ENCODE measurements at places on chromosomes 11 and 22.
A peak's percentile ranks its signal among the peaks of the same experiment; 100 is the strongest.

GRCh38 chr11:19602406-19602805, 110.2 kb upstream of the NAV2 start:
- DNase-seq, result no peak

GRCh38 chr11:77062924-77063323, 3.8 kb upstream of the CAPN5 start:
- no peak for DNase-seq

GRCh38 chr22:30694640-30695350, at the start of gene OSBP2:
TSS of gene OSBP2 (plus strand) at chr22:30694874. CDS start at chr22:30694910, 36 bp downstream.
- DNase-seq, result peak; percentile 53

GRCh38 chr11:6620636-6621035, 1.4 kb upstream of the TPP1 start:
- DNase-seq, result no peak

DNA sequence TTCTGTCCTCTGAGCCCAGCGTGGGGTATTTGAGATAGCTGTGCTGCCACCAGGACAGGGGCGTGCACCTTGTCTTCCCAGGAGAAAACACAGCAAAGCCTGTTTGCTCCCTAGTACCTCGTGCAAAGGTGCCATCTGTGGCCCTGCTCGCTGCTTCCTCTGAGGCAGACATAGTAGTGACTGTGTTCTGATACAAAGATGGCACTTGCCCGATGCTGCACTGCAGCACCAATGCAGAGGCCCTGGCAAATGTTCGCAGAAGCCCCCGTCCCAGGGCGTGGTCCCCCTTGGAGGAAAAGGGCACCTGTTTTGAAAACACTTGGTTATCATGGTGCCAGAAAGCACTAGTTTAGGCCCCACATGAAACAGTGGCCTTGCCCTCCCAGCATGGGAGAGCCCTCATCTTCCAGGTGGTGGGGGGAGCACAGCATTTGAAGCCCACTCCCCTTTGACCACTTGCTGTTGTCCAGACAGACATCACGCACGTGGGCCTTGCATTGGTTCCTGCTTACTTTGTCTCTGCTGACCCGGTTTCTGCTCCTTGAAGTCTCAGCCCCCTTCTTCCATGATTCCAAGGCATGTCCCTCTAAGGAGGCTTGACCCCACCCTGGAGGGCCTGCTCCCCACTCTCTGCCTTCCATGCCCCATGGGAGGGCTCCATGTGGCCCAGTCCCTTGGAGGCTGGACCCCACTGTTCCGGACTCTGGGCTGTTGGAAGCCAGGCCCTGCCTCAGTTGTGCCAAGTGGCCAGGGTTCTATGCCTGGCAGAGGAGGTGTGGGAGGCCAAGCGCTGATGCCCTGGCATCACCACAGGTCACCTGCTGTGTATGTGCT, 109.4 kb downstream of the KCNQ1OT1 start:
- no peak for DNase-seq

GRCh38 chr22:48885919-48886305, 941.8 kb downstream of the BRD1 start:
- no peak for DNase-seq

DNA sequence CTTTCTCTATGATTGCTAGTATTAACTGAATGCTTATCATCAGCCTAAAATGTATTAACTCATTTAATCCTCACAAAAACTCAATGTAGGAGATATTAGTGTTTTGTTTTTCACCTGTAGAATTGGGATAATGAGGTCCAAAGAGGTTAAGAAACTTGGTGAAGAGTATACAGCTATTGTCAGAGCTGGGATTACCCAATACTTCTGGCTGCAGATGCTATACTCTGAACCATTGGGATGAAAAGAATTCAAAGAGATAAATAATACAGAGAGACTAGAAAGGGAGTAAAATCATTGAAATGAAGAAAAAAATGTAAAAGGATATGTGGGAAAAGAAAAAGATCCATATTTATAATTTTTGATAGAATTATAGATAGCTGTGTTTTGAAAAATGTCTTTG, 137.1 kb downstream of the TRPC6 start:
- DNase-seq, result no peak

DNA sequence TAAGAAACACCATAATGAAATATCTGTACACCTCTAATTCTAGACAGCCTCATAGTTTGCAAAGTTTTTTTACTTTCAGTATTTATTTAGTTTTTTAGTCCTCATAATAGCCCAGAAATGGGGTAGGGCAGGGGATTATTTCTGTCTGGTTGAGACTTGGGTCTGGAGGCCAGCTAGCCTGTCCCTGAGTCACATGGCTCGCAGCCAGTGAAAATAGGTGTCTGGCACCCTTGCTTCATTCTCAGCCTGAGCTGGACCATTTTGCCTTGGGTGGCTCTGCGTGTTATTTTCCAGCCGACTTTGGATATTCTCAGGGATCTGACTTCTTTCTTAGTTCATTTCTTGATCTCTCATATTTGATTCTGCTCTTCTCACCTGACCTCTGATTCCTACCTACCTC, 123.9 kb upstream of the NARS2 start:
- DNase-seq, result no peak

DNA sequence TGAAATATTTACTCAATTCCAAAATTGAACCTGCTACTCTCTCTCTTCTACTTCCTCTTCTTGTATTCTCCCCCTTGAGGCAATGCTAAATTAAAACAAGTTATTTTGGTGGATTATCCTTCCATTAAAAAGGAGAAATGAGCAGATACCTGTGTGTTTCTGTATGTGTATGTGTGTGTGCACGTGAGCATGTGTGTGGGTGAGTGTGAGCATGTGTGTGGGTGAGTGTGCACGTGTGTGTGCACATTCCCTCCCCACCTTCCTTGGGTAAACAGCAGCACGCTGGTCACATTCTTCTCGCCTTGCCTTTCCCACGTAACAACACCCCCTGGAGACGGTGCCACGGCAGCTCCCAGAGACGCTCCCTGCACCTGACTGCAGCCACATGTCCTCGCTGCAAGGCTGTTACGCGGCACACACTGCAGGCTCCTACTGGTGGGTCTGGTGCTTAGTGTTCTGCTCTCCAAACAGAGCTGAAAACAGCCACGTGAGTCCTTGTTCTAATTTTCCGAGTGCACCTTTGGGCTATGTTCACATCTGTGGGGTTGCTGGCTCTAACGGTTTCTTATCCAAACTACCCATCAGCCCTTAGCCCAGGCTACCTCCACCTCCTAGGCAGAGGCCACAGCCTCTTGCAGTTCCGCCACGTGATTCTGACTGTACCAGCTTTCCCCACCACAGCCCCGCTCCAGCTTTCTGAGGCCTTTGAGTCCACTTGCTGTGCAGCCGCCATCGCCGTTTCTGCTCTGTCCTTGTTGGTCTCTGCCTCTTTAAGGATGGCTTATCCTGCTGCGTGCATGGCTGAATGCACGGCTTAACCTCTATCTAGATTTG, 123.4 kb downstream of the CTTN start:
- peak; percentile 5 for DNase-seq

DNA sequence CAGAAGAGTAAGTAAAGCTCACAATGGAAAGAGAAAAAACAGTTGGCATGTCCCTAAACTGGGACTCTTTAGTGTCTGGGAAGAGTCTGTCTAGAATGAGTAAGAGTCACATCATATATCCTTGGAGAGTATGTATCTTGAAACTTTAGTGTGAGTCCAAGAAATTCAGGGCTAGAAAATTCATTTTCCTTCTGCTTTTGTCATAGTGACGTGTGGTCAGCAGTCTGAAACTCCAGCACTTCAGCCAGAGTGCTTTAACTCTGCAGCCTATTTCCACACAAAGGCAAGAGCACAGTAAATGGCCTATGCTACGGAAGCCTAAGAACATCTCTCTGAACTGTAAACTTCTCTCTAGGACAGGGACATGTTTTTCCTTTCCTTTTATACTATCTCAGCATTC, 174.1 kb downstream of the FAM181B start:
- no peak for DNase-seq

GRCh38 chr11:112880495-112880894, 80.7 kb upstream of the NCAM1 start:
- DNase-seq, result no peak

- no peak for DNase-seq
Measured at GRCh38 chr11:72144807-72145565, 9.5 kb downstream of the FOLR3 start.

- DNase-seq, result no peak
Measured at GRCh38 chr11:71558996-71559395, 6.4 kb upstream of the KRTAP5-10 start.

- no peak for DNase-seq
Measured at GRCh38 chr11:33706966-33707365, 6.3 kb upstream of the C11orf91 start.

DNA sequence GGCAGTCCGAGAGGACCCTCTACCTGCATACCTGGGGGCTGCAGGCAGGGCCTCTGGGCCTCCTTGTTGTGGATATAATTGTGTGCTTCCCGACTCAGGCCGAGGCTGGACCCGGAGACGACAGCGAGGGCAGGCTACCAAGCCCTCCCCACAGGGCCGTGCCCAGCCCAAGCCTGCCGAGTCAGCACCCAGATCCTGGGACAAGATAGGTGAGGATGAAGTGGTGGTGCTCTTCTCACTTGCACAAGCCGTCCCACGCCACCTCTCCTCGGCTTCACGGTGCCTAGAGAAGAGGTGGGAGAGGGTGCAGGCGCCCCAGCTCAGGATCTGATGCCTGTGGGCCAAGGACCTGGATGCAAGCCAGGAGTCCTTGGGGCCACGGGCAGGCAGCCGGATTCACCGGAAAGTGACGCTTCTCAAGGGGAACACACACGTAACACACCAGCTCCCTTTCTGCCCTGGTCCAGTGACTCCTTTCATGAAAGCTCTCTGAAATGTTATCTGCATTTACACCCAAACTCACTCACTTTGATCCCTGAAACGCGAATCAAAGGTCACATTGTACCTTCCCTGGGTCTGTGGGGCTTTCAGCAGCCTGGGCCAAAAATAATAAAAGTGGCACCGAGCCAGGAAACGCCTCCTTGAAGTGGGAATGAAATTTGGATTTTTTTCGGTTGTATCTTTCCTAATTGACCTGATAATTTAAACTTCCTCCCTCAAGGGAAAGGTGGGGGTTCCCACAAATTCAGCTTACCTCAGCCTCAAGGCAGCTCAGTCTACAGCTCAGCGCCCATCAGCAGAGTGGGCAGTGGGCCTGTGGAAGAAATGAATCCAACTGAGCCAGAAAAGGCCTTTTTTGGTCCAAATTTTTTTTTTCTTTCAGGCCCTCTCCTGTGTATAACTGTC, 1.1 kb upstream of the GNB1L start:
- no peak for DNase-seq

- DNase-seq, result peak; percentile 78
Measured at GRCh38 chr11:44519989-44520737, 45.3 kb upstream of the CD82 start.

DNA sequence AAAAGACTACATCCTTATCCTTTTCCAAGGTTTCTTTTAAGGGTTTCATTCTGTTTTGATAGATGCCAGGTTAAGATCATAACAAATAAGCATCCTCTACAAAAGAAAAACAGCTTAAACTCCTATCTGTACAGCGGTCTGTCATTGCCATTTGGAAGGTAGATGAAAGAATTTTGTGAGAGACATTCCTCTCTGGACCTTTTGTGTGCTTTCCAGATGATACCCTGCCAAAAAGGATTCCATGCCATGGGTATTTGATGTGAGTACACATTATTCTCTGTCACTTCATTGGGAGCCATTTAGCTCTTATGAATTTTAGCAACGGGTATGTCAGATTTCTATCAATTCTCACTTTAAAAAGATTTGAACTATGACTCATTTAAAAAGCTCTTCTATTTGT, 153.7 kb downstream of the GRIA4 start:
- DNase-seq, result no peak

- no peak for DNase-seq
Measured at GRCh38 chr11:38598418-38598817, 2000.4 kb upstream of the RAG2 start.

- DNase-seq, result no peak
Measured at GRCh38 chr11:69982690-69983570, 95.2 kb upstream of the ANO1 start.

DNA sequence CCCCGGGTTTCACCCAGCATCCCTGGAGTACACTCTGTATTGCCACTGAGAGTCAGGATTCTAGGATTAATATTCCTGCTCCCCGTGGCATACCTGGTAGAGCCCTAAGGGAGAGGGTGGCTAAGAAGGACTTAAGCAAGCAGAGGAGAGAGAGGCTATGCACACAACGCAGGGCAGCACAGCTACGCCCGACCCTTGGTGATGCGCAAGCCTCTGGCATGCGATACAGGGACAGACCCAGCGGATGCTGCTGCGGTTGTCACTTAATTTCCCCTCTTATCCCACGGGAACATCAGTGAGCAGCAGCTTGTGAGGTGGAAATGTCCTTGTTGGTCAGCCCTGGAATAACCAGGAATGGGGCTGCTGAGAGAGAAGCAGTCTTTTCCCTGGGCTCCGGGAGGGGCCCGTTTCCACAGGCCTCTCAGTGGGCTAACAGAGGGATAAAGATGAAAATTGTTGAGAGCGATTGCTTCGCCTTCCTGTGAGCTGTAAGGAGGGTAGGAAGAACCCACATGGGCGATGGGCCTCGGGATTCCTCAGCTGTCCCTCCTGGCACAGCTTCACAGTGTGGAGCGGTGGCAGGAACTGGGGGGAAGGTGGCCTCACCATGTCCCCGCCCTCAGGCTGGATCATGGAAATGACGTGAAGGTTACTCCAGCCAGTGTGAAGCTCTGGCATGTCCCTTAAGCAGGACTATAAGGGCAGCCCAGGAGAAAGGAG, 48.4 kb upstream of the RAB1B start:
- no peak for DNase-seq

DNA sequence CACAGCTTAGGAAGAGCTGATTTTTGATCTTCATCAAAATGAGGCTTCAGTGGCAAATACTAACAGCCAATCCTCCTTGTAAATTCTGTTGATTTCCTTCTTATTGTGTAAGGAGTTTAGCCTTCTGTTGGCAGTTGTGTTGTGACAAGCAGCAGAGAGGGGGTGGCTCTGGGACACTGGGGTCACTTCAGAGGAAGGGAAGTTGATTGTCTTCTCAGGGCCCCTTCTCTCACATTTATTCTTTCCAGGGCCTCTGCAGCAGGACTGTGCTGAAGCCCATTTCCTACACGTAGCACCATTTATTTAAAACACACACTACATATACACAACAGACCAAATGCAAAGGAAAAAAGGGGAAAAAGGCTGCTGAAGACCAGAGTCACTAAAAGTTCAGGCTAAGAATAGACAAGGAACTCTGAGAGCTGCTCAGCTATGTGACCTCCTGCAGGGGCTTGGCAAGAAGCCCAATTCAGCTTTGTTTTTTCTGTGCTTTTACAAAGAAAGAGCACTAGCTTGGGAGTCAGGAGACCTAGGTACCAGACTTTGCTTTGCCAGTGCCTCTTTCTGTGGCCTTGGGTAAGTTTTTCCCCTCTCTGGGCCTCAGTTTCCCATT, 28.3 kb upstream of the UPB1 start:
- no peak for DNase-seq

DNA sequence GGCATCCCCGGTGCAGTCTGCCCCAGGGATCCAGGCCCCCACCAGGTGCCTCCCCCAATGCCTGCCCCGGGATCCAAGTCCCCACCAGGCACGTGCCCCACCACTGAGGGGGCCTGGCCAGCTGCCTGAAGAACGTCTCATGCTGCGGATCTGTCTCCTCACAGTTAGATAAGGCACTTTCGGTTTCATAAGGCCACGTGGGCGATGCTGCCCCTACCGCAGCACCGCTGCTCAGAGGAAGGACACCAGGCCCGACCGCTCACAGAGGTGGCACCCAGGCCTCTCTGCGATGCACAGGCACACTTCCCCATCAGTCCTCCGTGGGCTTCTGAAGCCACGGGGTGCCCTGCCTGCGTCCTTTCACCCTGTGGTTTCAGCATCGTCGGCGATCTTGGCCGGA, 68.1 kb upstream of the BID start:
- no peak for DNase-seq
